ENCODE measurements at places on chromosomes 4 and X. TPM values are rescaled to one million over a fixed set of nuclear protein-coding genes. Genes with fewer than 3 reads are reported as not detected.

Gene ACOT9
- total RNA-seq, result 21.0 TPM

Gene NXF2B
- not detected for total RNA-seq

Gene CD38
- total RNA-seq, result 0.73 TPM

Gene TMPRSS11E
- total RNA-seq, result not detected

Gene TCEAL5
- not detected for total RNA-seq

Gene TRIML1
- not detected for total RNA-seq

Gene MAGEA9B
- total RNA-seq, result not detected

Gene ARHGAP24
- total RNA-seq, result 5.7 TPM

DNA sequence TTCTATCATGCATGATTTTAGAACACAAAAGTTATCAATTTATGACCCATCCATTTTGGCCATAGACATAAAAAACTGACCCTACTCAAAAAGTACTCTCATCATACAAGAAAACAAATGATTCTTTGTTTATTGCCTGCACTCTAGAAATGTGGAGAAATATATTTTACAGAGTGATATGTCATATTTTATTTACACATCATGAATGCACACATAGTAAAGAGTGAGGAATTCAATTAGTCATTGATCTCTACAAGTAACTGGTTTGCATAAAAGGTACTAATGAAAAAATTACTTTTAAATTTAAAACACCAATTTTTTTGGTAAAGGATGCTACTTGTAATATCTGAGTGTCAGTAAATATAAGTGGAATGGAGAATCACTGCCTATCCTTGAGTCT lies 242.5 kb upstream of the FAT4 start:
- no peak for DNase-seq

- DNase-seq, result no peak
These were observed 6.2 kb upstream of the ZCCHC13 start for GRCh38 chrX:74297766-74298165.

GRCh38 chrX:77450996-77451395 lies 3.8 kb downstream of the FGF16 start:
- no peak for DNase-seq

DNA sequence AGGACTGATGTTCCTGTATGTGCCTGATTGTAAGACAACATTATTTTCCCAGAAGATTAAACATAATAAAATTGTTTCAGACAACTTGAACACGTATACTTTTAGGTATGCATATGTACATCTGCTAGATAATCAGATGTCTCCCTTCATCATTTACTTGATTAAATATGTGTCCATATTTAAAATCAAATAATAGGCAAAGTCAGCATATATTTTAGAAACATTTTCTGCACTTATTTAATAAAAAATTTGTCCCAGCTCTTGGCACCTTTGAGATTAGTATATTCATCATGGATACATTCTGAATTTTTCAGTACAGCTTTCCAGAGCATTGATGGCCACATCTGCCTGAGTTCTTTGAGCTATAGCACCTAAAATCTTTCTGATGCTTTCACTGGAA lies 106.0 kb downstream of the ARHGAP10 start:
- DNase-seq, result no peak

GRCh38 chrX:140661643-140662042 lies 47.9 kb upstream of the LINC00632 start:
- DNase-seq, result no peak

DNA sequence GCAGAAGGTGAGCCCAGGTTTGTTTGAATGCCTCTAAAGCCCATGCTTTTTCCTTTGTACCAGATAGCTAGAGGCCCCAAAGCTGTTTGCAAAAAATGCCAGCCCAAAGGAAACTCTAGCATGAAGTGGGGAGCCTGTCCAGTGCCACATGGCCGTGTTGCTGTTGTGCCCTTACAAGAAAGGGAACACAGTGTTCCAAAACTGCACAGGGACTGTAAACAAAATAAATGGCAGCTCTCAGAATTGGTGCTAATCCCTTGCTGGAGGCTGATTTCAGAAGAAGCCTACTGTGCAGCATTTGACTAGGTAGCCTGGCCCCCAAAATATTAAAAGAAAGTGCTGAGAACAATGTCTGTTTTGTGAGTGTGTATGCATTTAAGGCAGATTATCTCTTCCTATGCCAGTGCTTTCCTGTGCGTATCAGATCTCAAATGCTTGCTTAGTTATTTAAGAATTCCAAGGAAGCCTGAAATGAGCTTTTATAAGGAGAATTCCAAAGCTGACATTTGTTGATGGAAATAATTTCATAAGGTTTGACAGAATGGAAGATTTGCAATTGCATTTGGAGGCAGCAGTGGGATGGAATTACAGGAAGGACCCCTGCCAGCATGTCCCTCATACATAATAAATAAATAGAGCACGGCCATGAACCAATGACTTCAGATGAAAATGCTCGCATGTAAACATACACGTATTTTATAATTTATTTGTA lies 115.7 kb downstream of the IRF2 start:
- peak; percentile 66 for DNase-seq

DNA sequence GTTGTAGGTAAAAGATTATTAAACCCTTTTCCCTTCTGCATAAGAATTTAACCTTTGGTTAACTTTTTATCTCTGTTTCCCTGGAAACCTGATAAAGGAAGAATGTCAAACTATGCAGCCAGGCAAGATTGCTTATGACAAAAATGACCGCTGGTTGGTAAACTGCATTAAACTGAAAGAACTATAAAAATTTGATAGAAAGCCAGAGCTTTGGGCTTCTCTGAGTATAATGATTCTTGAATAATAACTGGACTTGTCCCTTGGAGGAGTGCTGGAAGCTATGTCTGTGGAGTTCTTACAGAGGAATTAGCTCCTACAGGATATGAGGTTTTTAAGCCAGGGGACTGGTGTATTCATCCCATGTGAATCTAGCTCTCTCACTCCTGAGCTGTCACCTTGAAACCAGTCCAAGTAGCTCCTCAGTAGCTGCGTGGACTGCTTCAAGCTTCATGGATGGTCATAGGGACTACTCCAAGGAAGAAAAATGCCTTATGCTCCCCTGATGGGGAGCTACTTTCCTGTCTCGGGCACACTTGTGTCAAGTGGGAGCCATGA lies 52.0 kb downstream of the RASL11B start:
- DNase-seq, result no peak

- no peak for DNase-seq
These were observed 84.3 kb upstream of the PSAPL1 start for GRCh38 chr4:7518871-7519637.

DNA sequence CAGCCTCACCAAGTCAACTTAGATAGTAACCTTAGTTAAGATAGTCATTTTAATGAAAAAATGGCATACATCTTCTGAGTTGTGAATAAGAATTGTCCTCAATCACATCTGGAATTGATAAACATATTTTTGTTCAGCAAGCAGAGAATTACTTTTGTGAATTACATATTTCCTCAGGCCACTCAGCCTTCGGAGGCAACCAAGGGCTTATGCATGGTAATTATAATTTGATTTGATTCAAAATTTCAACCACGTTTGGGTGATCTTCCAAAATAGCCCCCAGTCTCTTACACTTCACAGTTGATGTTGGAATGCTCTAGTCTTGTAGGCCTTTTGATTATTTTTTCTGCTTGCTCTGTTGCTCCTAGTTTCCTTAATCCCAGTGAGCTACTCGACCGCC lies 63.4 kb downstream of the GALNTL6 start:
- no peak for DNase-seq

GRCh38 chr4:83285055-83285407 lies 433 bp upstream of the COQ2 start:
- peak; percentile 20 for DNase-seq

- DNase-seq, result peak; percentile 78
These were observed 1.2 kb downstream of the USP46 start for GRCh38 chr4:52657618-52658501.

DNA sequence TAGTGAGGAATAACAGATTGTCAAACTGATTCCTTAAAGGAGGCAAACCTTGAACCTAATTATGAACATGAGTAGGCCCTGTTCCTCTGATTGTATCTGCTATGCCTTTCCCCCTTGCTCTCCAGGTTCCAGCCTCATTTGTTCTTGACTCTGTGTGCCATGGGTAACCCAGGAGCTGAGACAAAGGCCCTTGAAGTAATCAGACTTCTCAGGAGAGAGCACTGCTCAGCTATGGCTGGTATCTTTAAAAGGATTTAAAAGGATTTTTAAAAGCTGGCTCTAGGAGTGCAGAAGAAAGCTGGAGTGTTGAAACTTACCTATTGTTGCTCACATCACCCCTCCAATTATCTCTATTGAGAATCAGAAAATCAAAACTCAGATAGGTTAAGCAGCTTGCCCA lies 1565.5 kb upstream of the AGA start:
- DNase-seq, result no peak
